ENCODE measurements at places on chromosomes 11 and 22.
A peak's percentile ranks its signal among the peaks of the same experiment; 100 is the strongest.

- DNase-seq, result no peak
These were observed 9.1 kb downstream of the HPS5 start for GRCh38 chr11:18312663-18313420.

- DNase-seq, result no peak
These were observed 683.5 kb upstream of the CCDC179 start for GRCh38 chr11:23543651-23544222.

DNA sequence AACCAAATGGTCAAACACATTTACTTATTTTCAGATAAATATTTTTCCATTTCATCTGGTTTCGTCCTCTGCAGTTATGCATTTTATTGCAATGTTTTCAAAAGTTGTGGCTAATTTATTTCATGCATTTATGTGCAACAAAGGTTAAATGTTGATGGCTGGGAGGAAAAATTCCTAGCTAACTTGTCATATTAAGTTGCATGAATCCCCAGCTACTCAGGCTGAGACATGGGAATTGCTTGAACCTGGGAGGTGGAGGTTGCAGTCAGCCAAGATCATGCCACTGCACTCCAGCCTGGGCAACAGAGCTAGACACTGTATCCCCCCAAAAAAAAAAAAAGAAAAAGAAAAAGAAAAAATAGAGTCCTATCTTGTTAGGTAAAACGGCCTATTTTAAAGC lies 1862.4 kb upstream of the RAG2 start:
- DNase-seq, result no peak

DNA sequence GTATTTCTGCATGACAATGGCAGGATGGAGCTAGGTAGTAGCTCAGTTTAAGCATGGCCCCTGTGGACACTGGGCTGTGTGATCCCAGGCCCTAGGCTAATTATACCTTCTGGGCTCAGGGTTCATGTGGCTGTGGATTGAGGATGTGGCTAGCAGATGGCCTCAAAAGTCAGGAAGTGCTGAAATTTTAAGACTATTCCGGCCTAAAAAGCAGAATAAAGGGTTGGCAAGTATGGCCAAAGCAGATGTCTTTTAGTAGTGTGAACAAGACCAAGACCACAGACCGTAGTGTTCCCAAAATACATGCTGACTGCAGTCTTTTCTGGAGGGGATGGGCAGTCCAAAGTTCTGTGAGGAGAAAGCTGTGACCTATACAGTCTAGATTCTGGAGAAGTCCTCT lies 115.7 kb upstream of the RAG2 start:
- no peak for DNase-seq

DNA sequence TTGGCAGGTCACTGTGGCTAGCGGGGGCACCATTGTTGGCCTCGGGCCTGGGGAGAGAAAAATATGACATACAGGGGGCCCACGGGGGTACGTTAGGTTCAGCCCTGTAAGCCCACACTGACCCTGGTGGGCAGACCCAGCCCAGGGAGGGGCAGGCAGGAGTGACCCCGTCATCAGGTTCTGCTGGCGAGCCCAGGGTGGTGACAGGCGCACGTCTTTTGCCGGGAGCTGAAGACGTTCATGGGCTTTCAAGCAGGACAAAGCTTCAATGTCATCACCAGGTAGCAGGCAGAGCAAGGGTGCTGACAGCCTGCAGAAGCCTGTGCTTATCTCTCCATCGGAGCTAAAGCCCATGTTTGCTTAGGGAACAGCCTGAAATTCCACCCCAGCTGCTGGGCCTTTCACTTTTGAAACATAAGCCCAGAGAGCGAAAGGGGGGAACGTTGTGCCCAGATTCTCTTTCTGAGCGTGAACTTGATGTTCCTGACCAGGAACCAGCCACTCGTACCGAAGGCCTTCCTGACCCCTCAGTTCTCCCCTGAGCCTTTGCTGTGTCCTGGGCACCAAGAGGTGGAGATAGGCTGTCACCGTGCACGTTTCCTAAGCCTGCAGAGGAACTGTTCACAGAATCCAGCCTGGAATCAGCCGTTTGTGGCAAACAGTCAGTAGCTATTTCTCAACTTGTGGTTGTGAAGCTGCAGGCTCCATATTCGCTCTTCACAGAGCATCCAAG lies 74.0 kb upstream of the ATXN10 start:
- no peak for DNase-seq

GRCh38 chr11:60868682-60869450 lies 1.5 kb downstream of the ZP1 start:
- no peak for DNase-seq

- DNase-seq, result no peak
These were observed 19.0 kb downstream of the MYO18B start for GRCh38 chr22:25760848-25761595.

GRCh38 chr11:35150454-35150853 lies 11.5 kb downstream of the CD44 start:
- no peak for DNase-seq

GRCh38 chr11:95690100-95690499 lies 99.5 kb downstream of the FAM76B start:
- DNase-seq, result no peak

DNA sequence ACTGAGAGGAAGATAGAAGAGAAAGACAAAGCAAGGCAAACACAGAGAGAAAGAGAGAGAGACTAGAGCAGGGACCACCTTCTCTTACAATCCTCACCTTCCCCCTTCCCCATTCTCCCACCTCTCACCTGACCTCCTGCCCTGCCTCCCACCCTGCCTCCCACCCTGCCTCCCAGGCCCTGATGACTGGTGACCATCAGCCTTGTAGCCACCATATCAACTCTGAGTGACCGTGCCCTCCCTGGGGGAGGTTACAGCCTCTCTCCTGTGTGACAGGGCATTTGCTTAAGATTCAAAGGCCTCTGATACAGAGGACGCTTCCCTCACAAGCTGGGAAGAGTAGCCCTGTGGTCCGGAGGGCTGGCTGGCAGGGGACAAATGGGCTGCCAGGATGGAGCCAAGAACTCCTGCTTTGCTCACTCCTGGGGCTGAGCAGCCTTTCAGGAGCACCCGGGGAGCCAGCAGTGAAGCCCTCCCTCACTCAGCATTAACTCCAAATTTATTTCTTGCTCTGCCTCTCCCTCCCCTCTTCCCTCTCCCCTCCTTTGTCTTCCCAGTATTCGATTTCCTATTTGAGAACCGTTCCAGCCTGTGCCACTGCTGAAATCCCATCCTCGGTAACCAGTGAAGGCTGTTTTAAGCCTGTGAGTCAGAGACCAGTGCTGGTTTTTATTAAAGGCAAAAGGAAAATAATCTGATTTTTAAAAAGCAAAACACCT lies 125.2 kb upstream of the SYT13 start:
- DNase-seq, result no peak

DNA sequence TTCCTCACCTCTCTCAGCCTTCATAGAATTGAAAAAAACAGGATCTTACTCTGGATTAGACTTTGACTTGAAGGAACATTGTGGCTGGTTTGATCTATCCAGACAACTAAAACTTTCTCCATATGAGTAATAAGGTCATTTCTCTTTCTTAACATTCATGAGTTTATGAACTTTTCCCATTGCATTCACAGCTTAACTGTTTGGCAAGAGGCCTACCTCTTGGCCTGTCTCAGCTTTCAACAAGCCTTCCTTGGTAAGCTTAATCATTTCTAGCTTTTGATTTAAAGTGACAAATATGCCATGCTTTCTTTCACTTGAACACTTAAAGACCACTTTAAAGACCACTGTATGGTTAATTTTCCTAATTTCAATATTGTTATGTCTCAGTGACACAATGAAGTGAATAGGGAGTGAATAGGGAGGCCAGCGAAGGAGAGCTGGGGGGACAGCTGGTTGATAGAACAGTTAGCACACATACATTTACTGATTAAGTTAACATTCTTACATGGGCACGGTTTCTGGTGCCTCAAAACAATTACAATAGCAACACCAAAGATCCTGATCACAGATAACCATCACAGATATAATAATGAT lies 17.0 kb downstream of the IMMP1L start:
- no peak for DNase-seq

DNA sequence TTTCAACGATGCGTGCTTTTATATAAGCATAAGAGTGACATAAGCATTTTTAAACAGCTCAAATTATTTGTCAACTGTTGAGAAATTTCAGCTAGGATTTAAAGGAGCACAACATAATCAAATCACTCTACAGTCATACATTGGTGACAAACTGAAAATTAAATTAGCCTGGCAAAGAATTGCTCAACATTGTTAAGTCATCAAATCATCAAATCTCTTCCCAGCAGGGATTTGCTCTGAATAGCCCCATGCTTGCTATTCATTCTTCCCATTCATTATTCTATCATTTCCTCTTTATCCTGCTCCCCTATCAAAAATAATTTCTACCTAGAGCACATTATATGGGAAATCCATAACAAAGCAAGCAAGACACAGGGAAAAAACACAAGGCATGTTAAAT lies 198.7 kb upstream of the LUZP2 start:
- no peak for DNase-seq

GRCh38 chr11:117281869-117282268 lies 9.3 kb upstream of the BACE1-AS start:
- DNase-seq, result no peak

DNA sequence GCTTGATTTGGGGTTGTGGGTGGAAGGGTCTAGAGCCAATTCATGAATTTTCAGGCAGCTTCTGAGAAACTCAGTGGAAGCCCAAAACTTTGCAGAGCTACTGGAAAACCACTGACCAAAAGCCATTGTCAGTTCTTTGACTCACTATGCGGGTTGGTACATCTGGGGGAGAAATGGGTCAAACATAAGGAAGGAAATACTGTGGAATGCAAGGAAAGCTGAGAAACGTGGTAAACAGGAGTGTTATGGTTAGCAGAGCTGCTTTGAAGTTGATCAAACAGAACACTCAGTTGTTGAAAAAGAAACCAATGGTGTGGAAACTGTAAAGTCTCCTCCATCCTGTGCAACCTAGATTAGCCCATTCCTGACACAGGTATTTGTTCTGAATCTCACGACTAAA lies 6.3 kb upstream of the ABTB2 start:
- DNase-seq, result no peak

GRCh38 chr11:117677729-117678310 lies 119.2 kb downstream of the DSCAML1 start:
- DNase-seq, result no peak

GRCh38 chr22:43847376-43848289 lies 14.7 kb downstream of the SULT4A1 start:
- DNase-seq, result no peak

- no peak for DNase-seq
These were observed 27.3 kb upstream of the NFRKB start for GRCh38 chr11:129922674-129923073.

GRCh38 chr22:32803020-32803737 lies 1.7 kb downstream of the TIMP3 start:
- no peak for DNase-seq

- DNase-seq, result no peak
These were observed 759 bp downstream of the AP2A2 start for GRCh38 chr11:926341-926916.

GRCh38 chr22:50545522-50546325 lies at the start of gene KLHDC7B:
Gene KLHDC7B, plus strand, starts transcription at chr22:50545899. Its CDS starts 345 bp downstream, at chr22:50546244.
- DNase-seq, result no peak

DNA sequence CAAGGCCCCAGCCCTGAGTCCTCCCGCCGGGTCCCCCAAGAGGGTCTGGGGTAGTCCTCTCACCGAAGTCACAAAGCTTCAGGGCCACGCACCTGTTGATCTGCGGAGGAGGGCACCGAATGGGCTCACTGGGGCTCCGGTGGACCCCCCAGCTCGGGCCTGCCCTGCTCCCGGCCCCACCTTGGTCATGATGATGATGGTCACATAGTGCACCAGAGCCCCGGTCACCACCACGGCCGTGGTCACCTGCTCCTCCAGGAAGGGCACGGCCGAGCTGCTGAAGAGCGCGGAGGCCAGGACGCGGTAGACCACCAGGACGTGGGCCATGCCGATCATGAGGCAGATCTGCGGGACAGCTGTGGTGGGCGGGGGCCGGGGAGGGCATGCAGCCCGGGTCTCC lies 13.5 kb upstream of the SIGIRR start:
- DNase-seq, result no peak

DNA sequence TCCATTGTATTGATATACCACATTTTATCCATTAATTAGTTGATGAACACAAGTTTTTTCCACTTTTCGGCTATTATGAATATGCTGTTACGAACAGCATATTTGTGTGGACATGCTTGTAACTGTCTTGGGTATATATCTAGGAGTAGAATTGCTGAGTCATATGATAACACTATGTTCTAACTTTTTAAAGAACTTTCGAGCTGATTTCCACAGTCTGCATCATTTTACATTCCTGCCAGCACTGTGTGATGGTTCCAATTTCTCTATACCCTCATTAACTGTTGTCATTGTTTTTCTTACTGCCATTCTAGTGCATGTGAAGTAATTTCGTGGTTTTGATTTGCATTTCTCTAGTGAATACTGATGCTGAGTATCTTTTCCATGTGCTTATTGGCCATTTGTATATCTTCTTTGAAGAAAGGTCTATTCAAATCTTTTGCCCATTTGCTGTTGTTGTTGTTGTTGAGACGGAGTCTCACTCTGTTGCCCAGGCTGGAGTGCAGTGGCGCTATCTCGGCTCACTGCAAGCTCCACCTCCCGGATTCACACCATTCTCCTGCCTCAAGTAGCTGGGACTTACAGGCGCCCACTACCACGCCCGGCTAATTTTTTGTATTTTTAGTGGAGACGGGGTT lies 7.4 kb upstream of the RCE1 start:
- DNase-seq, result no peak

- peak; percentile 44 for DNase-seq
These were observed 28.3 kb upstream of the USP47 start for GRCh38 chr11:11813288-11813962.

GRCh38 chr11:121961321-121961801 lies 154.7 kb downstream of the BLID start:
- DNase-seq, result peak; percentile 10

DNA sequence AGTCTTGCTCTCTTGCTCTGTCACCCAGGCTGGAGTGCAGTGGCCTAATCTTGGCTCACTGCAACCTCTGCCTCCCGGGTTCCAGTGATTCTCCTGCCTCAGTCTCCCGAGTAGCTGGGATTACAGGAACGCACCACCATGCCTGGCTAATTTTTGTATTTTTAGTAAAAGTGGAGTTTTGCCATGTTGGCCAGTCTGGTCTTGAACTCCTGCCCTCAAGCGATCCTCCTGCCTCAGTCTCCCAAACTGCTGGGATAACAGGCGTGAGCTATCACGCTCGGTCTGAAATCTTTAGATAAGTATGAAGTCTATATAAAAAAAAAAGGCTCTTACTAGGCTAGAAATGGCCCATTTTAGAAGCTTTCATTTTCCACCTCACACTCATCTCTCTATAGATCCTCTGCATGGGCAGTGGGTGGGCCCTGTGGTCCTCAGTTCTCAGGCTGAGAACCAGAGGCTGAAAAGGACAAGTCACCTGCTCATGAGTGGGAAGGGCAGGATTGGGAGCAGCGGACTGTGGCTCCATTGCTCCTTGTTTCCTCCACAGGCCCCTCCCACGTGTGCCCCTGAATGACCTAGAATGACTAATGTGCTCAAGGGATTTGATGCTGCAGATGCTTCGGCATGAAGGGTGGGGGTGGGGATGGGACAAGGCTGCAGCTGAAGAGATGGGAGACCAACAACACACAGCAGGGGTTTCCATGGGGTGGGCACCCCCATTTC lies 19.8 kb upstream of the PRAME start:
- no peak for DNase-seq

- DNase-seq, result no peak
These were observed 40.2 kb downstream of the TBC1D22A start for GRCh38 chr22:46802608-46803027.

GRCh38 chr11:128508770-128509510 lies 78.4 kb downstream of the ETS1 start:
- no peak for DNase-seq
